T-helper 2 cell treated with Interferon-gamma antibody and Interleukin-4, amounts not matched to agents 5 μg/mL and 100 μg/mL, for 36 hours (primary cell): ENCODE measurements at places on chromosomes 7 and 10.
A peak's percentile ranks its signal among the peaks of the same experiment; 100 is the strongest.

DNA sequence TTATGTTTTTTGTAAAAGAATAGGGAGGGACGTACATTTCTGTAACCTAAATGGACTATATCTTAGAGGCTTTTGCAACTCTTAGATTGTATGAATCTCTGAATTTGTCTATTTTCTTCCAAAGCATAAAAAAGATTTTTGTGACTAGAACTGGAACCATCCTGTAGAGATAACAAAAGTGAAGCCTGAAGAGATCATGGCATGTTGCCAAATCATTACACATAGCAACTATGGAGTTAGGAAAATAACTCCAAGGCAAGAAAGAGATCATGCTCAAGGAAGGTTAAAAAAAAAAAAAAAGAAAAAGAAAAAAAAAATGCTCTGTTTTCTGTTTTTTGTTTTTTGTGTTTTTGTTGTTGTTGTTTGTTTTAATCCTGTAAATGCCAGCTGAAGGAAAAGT is 567.7 kb upstream of the ZWINT start:
- no peak for DNase-seq

GRCh38 chr7:94618126-94618525 is 37.8 kb downstream of the SGCE start:
- DNase-seq: no peak

DNA sequence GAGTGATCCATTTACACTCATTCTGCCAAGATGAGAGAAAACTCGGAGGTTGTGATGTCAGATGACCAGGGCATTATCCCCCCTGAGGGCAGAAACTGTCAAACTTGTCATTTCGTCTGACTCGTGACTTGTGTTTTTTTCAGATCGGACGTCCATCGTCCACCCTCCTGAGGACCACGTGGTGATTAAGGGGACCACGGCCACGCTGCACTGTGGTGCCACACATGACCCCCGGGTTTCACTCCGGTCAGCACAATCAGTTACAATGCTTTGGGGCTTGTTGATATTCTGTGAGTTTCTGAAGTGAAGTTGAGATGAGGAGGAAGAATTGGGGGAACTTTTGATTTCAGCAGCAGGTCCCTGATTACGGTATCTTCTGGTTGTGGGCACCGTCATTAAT is 670.3 kb downstream of the SDK1 start:
- no peak for DNase-seq

- DNase-seq: no peak
These were observed 221.6 kb downstream of the RPS24 start for GRCh38 chr10:78255214-78255613.

- no peak for DNase-seq
These were observed 373.6 kb downstream of the CDC14C start for GRCh38 chr7:49297958-49298357.

GRCh38 chr7:4699841-4700240 is 17.7 kb downstream of the FOXK1 start:
- no peak for DNase-seq

DNA sequence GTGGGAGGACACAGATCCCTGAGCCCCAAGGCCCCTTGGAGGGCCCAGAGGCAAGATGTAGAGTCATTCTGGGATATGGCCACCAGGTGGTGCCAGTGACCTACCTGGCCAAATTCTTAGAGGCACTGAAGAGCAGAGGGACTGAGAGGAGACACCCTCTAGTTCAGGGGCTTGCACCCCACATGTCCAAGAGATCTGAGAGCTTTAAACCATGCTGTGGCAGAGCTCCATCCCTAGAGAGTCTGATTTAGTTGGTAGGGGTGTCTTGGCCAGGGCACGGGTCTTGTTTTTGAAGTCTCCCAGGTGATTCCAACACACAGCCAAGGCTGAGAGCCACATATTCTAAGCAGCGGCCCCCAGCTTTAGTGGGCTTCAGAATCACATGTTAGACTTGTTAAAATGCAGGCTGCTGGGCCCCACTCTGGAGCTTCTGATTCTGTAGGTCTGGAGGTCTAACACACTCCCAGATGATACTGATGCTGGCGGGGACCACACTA is 52.5 kb downstream of the PRF1 start:
- peak; percentile 54 for DNase-seq

- DNase-seq: no peak
These were observed 785.4 kb downstream of the IPMK start for GRCh38 chr10:57482259-57482658.

GRCh38 chr10:124291001-124291701 is 127.6 kb downstream of the OAT start:
- no peak for DNase-seq

DNA sequence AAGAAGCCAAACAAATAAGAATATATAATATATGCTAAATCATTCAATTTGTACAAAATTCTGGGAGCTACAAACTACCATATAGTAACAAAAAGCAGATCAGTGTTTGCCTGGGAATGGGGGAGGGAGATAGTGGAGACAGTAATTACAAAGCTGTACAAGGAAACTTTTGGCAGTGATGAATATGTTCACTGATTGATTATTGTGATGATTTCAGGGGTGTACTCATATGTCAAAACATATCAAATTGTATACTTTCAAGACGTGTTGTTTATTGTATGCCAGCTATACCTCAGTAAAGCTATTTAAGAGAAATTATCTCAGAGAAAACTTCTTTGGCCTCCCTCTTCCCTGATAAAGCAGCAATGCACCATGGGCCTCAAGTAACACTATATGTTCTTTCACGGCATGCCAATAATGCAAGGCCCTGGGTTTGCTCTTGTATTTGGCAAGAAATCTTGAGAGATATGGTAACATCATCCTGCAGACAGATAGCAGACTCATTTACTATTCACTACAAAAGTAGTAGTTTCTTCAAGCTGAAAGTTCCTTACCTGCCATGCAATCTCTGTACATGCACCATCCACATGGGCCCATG is 133.5 kb downstream of the HBP1 start:
- no peak for DNase-seq

DNA sequence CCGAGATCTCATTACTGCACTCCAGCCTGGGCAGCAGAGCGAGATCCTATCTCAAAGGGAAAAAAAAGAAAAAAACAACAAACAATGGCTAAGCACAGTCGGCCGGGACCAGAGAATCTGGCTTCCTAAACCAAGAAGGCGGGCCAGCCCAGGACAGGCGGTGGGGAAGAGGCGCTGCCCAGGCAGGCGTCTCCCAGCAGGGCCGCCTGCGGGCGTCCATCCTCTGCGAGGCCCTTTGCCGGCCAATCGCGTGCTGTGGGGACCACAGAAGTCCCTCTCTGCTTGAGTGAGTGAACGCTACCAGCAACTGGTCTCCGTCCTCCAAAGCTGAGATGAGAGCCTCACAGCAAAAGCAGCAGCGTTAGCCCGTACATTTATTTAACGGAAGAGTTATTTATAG is 14.7 kb upstream of the BMS1 start:
- no peak for DNase-seq

- DNase-seq: no peak
These were observed 137.3 kb upstream of the FRMD4A start for GRCh38 chr10:14468023-14468441.

GRCh38 chr7:117809958-117810357 is 63.3 kb downstream of the CTTNBP2 start:
- no peak for DNase-seq

GRCh38 chr10:43958964-43959363 is 310.3 kb upstream of the ZNF32 start:
- DNase-seq: no peak

GRCh38 chr7:84624527-84624926 is 429.9 kb upstream of the SEMA3A start:
- DNase-seq: no peak

GRCh38 chr7:19404912-19405329 is 259.7 kb upstream of the FERD3L start:
- no peak for DNase-seq

- DNase-seq: no peak
These were observed 43.4 kb downstream of the ZNF117 start for GRCh38 chr7:64947252-64948000.

DNA sequence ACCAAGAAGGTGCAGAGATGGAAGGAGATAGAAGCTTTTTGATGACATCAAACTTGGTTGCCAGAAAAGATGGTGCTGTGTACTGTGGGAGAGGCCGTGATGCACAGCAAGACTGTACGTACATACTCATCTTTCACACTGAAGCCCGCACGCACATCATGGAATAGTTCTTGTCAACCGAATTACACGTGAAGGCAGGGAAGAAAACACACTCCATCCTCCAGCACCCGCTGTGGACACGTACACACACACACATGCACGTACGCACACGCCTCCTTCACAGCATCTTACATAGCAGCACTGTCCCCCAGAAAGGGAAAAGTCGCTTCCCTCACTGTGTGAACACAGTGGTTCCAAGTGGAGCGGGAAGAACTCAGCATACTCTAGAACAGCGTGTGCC is 54.5 kb upstream of the DDC start:
- no peak for DNase-seq

DNA sequence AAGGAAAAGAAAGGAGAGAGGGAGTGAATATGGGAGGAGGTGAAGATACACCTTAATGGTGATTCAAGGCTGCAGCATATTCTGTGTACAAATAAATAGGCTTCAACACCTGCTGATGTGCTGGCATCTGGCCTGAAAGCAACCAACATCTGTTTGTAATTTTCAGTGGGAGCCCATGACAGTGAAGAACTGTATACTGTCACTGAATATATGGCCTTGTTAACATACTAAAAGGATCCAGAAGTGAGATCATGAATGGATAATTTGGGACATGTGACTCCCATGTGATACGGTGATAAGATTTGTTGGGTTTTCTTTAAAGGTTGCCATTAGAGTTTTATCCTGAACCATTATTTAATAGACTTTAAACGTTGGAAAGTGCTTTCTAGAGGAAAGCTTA is 459.3 kb downstream of the CNTNAP2 start:
- no peak for DNase-seq
